ENCODE measurements at places on chromosomes 7 and 10.

DNA sequence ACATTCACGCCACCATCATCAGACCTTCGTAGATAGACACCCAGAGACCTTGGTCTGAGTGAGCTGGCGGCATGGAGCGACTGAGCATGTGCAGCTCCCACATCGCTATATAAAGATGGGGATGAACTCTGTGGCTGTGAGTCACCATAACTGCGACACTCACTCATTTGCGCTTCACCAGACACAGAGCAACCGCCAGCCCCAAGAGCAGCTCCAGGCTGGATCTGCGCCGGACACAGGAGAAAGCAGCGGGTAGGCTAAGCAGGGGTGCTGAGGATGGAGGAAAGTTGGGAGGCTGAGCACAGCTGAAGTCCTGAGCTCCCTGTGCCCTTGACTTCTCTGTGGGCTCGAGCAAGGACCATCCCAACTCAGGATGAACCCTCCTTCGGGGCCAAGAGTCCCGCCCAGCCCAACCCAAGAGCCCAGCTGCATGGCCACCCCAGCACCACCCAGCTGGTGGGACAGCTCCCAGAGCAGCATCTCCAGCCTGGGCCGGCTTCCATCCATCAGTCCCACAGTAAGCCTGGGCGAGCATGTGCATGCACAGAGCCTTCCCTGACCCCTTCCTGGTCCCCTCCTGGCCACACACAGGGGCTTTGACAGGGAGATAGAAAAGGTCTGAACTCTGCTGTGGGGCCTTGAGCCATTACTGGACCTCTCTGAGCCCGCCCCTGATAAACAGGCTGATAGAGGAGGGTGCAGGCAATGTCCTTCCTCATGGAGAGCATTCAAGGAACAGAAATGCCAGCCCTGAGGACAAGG lies at the start of gene OPN4:
OPN4 (plus strand) TSS at position 137 of the 762 bp plus-strand sequence; CDS start at position 374, 237 bp downstream.
- no peak for DNase-seq

GRCh38 chr7:14828053-14828452 lies 74.5 kb downstream of the DGKB start:
- DNase-seq, result no peak

DNA sequence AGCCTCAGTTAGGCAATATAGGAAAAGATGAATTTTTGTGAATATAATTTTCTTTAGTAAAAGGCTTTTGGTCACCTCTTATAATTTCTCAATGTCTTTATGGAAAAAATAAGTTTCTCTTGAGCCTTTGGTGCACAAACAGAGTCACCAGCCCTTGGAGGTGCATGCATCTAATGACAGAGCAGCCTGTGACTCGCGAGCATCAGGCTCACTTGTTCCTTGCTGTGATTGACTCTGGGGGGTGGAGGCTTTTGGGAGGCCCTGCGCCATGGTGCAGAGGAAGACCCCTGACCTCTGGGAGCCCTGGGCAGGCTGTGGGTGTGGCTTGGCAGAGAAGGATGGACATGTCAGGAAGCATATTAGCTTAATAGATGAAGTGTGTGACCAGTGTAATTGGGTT lies 60.2 kb downstream of the FIGNL1 start:
- DNase-seq, result no peak

DNA sequence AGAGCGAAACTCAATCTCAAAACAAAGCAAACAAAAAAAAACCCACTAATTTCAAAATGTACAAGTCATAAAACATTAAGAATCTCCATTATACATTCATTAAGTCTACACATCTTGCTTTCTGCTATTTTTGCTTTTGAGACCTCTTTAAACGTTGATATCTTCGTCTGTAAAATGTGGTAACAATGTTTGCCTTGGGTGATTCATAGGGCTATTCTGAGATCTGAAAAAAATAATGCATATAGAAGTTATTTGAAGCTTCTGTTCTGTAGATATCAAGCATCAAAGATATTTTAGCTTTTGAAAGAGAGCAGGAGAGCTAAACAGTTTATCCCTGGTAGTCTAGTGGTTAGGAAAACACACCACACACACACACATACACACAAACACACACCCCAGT lies 158.1 kb upstream of the PLXDC2 start:
- no peak for DNase-seq

DNA sequence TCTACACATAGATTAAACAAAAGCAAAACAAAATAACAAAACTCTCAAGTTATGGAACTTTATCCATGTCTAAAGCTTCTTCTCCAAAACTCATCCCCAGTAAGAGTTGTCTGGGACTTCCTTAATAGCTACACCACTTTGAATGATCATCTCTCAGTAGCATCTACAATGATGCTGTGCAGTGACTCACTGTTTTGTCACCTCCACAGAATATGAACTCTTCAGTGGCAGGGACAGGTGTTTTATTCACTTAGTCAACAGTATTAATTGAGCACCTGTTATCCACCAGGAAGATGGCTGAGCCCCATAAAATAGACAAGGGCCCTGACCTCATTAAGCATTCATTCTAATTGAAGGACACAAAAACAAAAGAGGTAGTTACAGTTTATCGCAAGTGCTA lies 350.7 kb downstream of the ELMO1 start:
- no peak for DNase-seq

DNA sequence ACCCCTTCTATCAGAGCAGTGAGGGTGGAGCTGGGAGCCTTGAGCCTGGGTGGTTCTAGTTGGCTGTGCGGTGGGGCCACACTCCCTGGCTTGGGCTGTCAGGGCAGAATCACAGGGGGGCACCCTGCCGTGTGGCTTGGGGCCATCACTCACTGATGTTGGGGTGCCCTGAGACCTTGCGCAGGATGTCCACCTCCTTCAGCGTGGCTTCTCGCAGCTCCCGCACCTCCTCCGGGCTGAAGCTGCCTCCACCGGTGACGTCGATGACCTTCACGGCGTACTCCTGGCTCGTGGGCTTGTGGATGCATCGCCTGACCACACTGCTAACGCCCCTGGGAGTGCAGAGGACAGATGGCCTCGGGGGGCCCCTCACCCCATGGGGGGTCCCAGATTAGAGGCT lies 5.3 kb downstream of the PHKG1 start:
- DNase-seq, result no peak

DNA sequence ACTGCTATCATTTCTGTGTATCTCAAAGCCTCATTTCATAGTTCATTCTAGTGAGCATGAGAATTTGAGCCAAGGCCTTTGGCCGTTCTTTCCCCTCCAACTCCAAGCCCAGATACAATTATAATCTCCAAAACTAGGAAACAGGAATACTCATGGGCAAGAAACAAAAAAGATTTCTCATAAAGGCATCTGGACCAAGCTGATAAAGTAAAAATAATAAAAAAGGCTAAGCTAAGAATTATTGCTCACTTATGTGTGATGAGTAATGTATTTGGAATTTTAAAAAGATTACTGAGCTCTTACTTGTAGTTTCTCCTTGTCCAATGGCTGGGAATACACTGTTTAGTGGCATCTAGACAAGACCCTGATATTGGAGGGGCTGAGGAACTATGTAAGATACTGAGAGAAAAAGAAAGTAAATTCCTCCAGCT lies 196.4 kb upstream of the POM121L12 start:
- no peak for DNase-seq

- DNase-seq, result no peak
Measured at GRCh38 chr7:134459981-134460380, 1.1 kb upstream of the AKR1B1 start.

Measured in activated CD4-positive, alpha-beta T cell treated with anti-CD3 and anti-CD28 coated beads for 1 hour (primary cell).